ENCODE measurements at places on chromosomes 12 and 14.

GRCh38 chr12:83031196-83031595 is 344.5 kb downstream of the TMTC2 start:
- DNase-seq, result no peak

DNA sequence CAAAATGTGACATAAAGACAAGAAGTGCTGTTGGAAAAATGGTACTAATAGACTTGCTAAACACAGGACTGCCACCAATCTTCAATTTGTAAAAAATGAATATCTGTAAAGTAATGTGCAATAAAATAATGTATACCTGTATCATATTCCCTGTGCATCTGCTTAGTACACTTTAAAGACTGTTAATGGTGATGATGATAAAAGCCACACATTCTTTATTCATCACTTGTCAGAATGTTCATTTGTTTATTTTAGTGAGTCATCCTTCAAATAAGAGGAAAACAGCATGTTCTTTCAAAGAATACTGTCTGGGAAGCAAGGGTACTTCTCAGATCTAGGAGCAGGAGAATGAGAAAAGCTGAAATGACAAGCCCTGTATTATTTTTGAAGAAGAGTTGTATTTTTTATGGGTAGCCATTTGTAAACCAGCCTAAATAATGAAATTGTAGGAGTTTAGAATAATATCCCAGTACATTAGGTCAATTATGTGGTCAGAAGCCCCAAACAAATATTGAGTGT is 78.3 kb upstream of the PSMA6 start:
- no peak for DNase-seq

- DNase-seq, result no peak
These were observed 32.9 kb upstream of the IFT81 start for GRCh38 chr12:110091136-110091711.

DNA sequence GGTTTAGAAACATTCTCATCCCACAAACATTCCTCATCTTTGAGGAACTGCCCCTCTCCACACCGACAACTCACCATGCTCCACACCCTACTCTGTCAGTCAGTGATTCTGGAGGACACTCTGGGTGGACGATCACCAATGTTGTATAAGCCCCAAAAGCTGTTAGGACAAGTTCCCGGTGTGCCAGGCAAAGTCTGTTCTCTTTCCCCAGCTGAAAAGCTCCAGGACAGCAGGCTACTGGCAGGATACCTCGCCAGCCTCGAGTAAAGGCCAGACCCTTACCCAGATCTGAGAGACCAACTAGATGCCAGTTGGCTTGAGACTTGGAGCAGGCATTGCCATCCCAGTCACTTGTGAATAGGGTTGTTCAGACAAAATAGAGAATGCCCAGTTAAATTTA is 12.0 kb downstream of the KRT5 start:
- no peak for DNase-seq

- DNase-seq, result no peak
These were observed 16.4 kb downstream of the TRMT61A start for GRCh38 chr14:103545219-103545914.

GRCh38 chr12:128830505-128830893 is 6.7 kb upstream of the SLC15A4 start:
- DNase-seq, result no peak

DNA sequence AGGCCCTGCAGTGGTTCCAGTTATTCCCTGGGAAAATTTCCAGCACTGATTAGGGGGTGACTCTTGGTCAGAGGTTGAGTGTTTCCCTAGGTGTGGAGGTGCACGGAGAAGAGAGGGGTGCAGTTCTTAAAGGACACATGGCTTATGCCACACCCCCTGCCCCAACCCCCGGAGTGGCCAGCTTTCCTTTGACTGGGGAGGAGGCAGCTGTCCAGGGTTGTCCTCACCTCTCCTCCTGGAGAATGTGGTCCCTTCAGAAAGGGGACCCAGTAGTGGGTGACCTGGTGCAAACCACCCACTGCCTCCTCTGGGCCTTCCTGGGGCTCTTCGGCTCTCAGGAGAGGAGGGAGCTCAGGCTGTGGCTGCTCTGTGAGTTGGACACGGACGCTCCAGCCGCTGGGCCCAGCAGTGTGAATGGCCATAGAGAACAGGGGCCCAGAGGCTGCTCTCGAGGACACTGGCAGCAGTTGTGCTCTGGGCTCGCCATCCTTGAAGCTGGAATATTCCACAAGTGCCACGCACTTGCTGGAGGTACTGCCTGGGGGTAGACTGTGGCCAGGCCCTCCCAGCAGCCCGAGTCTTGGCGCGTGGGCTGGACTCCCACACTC is 13.6 kb downstream of the PACS2 start:
- DNase-seq, result no peak

DNA sequence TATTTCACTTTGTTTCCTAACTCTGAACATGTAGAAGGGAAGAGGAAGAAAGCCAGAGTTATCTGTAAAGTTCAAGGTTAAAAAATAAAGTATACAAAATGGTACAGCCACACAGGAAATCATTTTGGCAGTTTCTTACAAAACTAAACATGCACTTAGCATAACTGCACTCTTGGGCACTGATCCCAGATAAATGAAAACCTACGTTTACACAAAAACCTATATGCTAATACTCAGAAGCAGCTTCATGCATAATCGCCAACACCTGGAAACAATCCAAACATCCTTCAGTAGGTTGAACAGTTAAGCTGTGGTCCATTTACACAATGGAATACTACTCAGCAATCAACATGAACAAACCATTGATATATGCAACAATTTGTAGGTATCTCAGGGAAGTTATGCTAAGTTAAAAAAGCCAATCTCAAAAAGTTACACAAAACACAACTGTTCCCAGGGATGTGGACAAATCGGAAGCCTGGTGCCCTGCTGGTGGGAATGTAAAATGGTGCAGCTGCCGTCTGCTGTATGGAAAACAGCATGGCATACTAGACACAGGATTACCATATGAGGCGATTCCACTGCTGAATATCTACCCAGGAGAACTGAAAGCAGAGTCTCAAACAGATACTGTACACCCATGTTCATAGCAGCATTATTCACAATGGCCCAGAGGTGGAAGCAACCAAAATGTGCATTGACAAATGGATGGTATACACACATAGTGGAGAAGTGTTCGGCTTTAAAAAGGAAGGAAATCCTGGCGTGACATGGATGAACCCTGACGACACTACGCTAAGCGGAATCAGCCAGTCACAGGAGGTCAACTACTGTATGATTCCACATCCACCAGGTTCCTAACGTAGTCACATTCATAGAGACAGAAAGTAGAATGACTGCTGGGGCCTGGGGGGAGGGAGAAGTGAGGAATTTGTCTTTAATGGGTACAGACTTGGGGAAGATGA is 37.7 kb downstream of the NRDE2 start:
- DNase-seq, result no peak

DNA sequence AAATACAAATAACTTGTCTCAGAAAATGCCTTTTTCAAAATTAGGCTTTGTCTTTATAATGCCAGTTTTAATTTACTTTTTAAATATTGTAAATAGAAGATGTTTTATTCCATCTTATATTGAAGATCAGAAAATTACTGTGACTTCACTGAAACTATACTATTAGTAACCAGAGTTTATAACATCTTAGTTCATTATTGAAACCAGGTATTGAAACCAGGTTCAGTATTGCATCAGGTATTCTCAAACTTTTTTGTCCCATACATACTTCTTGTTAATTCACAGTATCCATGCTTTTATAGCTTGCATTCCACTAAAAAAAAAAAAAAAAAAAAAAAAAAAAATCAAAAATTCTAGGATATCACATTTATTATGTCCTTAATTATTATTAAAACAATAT is 227.5 kb downstream of the GXYLT1 start:
- no peak for DNase-seq

DNA sequence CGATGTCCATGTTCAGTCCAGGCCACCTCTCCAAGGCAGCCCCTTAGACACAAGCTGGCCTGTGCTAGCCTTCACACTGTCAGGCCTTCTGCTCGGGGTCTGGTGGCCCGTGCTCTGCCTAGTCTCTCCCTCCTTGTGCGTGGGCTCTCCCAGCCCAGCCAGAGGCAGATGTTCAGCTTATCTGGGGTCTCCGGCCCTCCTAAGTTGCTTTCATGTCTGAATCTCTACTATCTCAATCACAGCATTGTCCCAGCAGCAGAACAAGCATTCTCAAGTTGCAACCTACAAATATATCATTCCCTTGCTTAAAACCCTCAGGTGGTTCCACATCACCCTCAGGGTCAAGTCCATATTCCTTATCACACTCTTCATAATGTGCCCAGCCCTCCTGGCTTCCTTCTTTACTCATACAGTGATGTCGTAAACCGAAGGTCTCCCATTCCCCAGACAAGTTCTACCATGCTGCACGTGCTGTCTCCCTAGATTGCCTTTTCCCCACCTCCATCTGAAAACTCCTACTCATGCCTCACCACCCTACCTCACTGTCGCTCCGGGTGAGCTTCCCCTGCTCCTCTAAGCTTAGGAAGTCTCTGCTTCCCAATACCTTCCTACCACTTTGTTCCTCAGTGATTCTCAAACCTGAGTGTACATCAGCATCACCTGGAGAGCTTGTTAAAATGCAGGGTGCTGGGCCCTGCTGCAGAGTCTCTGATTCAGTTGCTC is 1.5 kb downstream of the KRT73 start:
- DNase-seq, result no peak

DNA sequence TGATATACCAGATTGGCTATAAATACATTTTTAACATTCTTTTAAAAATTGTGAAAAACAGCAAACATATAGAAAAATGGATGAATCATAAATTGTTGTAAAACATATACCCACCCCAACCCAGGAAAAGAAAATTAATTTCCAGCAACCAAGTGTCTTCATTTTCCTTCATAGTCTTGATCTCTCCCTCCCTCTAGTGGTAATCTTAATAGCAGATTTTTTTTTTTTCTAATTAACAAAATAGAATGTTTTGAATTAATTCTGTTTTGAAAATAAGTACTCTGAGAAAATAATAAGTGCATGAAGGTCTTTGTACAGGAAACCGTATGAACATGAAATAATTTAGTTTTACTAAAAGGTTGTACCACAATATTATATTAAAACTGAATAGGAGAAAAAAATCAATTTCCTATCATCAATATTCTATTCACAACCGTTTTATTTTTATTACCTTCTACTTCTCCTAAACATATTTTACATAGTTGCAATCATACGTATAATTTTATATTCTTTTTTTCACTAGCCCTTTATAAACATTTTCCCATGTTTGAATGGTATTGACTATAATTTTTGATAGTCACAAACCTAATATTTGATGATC is 7.0 kb downstream of the ETNK1 start:
- no peak for DNase-seq

DNA sequence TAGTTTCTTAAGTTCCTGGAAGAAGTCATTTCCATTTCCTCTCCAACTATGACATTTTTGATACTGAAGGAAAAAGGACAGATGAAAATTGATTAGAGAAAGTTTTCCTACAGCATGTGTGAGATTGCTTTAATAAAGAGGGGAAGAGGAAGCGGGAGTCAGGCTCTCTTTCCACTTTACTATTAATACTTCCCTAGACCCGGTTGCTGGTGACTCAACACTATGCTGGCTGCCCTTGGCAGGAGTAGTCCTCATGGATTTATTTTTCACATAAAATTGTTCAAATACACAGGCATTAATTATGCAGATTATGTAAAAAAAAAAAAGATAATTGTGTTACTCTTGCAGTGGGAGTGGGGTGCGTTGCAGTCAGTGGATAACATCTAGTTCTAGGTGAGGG is 293.4 kb downstream of the EGLN3 start:
- DNase-seq, result no peak

GRCh38 chr12:728781-729180 is 23.6 kb upstream of the WNK1 start:
- no peak for DNase-seq

GRCh38 chr12:24494401-24494800 is 454.5 kb downstream of the BCAT1 start:
- DNase-seq, result no peak

- no peak for DNase-seq
These were observed 16.8 kb downstream of the RFC5 start for GRCh38 chr12:118033323-118033722.

GRCh38 chr12:40947797-40948196 is 240.3 kb upstream of the PDZRN4 start:
- no peak for DNase-seq

DNA sequence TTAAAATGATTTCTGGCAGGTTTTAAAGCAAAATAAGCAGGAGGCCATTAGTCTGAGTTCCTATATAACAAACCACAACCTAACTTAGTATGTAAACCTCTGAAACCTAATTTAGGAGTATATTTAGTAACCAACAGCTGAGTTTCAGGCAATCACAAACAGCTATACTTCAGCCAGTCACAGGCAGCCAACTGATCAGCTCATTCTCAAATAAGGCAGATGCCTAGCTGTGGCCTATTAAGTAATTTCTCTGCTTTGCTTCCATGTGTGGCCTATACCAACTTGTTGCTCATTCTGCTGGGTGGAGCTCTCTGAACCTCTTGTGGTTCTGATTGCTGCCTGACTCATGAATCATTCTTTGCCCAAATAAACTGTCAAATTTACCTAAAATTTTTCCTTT is 408.9 kb upstream of the FBXO33 start:
- DNase-seq, result no peak

DNA sequence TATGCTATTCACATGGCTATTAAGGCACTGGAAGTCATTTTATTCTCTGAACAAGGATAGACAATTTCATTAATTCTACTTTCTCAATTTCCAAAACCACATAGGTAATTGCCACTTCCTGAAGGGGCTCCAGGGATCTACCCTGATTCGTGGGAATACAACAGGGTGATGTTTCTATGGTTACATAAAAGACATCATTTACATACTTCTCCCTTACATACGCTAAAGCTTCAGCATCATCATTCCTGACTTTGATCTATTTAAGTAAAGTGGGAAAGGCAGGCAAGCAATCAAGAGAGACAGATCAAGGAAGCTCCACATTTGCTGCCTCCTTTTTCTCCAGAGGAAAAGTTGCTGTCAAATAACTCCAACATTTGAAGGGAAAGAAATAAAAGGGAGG is 118.8 kb upstream of the SINHCAF start:
- DNase-seq, result no peak

DNA sequence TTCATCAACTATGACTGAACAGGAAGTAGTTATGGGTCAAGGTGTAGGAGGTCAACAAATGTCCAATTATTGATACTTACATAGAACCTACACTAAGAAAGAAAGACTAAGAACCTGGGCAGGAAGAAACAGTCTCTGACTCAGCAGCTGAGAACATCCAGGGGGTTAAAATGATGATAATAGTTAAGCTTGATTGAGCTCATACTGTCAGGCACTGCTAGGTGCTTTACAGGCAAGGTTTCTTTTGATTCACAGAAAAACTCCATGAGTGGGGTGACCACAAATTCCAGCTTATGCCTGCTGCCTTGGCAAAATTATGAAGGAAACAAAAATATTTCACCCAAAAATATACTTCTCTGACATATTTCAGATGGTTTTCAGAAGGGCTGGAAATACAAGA is 75.0 kb downstream of the ACADS start:
- no peak for DNase-seq

- no peak for DNase-seq
These were observed 127.5 kb downstream of the TGFB3 start for GRCh38 chr14:75854111-75854799.

- DNase-seq, result no peak
These were observed 68.0 kb downstream of the RNF34 start for GRCh38 chr12:121467638-121468498.
